ENCODE measurements at places on chromosomes 5 and 9.

DNA sequence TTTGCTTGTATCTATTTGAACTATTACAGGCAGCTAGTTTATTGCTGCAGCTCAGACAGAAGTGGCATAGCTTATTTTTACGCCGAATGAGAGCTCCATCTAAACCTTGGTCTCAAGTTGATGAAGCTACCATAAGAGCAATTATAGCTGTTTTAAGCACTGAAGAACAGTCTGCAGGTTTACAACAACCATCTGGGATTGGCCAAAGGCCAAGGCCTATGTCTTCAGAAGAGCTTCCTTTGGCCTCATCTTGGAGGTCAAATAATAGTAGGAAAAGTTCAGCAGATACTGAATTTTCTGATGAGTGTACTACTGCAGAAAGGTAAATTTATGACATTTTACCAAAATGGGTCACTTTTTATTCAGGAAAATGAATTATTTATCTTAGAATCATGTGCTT is 67.9 kb downstream of the YTHDC2 start:
- no peak for DNase-seq

GRCh38 chr5:173736923-173737412 is 120.5 kb upstream of the BOD1 start:
- DNase-seq, result no peak

- no peak for DNase-seq
Observed at GRCh38 chr9:77440057-77440456, 208.1 kb downstream of the GNA14 start.

GRCh38 chr9:92147030-92147851 is 32.0 kb upstream of the SPTLC1 start:
- peak; percentile 91 for DNase-seq

DNA sequence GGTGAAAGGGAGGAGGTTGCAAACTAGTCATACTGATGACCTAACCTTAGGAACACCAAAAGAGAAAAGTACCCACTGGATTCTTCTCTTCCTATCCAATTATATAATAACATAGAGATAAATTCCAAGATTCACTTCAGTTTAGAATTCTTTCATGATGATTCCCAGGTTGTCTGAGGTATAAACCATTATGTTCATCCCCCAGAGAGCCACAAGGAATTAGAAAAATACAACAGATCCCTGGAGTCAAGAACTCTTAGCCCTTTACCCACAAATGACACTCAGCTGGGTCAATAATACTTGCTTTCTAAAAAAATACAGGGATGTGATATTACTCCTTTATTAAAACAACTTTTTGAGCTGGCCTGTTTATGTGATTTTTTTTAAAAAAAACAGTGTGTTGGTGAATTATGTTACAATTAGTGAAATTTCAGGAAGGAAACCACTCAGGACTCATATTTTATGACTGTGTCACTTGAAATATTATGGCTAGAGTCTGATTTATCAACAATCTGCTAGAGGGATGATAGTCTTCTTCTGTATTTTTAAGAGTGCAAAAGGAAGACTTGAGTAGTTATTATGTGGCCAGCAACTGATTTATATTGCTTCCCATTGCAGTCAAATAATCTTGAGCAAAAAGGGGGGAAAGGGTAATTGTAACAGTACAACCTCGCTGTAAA is 338.2 kb downstream of the NFIB start:
- no peak for DNase-seq

GRCh38 chr5:89498699-89499098 is 615.7 kb upstream of the MEF2C start:
- DNase-seq, result no peak

DNA sequence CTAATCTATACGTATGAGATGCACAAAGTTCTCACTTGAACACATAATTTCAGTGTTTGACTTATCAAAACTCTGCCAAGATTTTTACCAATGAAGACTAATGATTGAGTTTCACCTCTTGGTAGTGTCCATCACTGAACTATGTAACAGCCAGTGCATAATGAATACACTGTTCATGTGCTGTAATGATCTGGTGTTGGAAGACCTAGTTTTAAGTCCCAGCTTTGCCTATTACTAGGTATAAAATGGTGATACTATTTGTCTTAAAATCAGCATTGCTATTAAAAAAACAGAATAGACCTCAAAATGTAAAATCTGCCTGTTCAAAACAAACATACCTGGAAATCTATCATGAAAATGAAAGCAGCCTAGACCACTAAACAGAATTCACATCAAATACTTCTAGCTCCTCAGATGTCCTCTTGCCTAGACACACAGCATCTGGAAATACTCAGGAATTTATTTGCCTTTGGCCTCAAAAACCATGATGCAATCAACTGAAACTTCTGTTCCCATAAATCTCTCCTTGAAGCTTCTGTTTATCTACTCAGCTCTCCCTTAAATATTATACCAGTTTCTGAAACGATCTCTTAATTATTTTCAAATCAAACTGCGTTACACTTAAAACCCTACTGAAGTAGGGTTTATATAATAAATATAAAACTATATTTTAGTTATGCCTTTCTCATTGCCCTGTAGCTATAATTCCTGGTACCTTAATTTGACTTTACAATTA is 38.1 kb downstream of the MRPS27 start:
- peak; percentile 86 for DNase-seq

DNA sequence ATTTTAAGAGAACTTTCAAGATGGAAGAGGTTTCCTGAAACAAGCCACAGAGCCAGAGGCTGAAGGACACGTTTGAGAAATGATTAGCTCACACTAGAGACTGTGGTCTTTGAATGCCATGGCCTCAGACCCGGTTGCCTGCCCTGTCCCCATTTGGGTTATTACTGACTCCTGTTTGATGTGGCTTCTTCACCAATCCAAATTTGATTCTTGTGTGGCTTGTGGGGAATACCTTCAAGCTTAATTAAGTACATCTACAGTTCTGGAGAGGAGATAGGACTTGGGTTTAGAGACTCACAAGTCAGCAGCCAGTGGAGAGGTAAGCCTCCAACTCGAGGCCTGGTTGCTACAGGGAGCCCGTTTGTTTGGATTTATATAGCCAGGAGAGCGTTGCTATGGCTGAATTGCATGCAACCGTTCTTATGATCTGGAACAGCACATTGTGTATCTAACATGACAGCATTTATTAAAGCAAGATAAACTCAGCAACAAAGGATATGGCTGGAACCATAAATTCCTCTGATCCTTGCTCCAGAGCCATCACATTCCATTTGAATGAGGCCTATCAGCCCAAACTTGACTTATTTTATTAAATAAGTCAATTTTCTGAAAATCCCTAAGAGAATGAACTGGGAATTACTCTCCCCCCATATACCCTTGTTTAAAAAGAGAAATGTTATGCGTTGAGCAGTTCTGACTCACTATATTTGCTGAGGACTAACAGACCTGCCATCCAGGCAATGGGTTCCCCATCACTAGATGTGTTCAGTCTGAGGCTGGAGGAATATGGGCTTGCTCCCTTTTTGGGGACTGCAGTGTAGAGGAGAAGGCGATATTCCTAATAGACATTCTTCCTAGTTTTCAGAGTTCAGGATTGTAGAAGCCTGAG is 88.4 kb upstream of the TNFSF8 start:
- peak; percentile 54 for DNase-seq

- DNase-seq, result no peak
Observed at GRCh38 chr5:96083361-96083881, 121.8 kb upstream of the ELL2 start.

GRCh38 chr5:132321109-132321721 is 27.0 kb downstream of the SLC22A4 start:
- DNase-seq, result no peak

GRCh38 chr5:112933651-112934365 is 11.8 kb upstream of the REEP5 start:
- DNase-seq, result peak; percentile 78

- peak; percentile 66 for DNase-seq
Observed at GRCh38 chr5:143001764-143002351, 231.7 kb downstream of the ARHGAP26 start.

All from HCEC 1CT (cell line).